ENCODE measurements at places on chromosomes 7 and 10. TPM values are rescaled to one million over a fixed set of nuclear protein-coding genes. Genes with fewer than 3 reads are reported as not detected.

- DNase-seq = peak; percentile 60
Observed at GRCh38 chr7:97005183-97006054, at the start of gene DLX6. Gene DLX6 (plus strand): TSS chr7:97005553. CDS start chr7:97005978, 425 bp downstream.

The MYO1G gene
- not detected for total RNA-seq

DNA sequence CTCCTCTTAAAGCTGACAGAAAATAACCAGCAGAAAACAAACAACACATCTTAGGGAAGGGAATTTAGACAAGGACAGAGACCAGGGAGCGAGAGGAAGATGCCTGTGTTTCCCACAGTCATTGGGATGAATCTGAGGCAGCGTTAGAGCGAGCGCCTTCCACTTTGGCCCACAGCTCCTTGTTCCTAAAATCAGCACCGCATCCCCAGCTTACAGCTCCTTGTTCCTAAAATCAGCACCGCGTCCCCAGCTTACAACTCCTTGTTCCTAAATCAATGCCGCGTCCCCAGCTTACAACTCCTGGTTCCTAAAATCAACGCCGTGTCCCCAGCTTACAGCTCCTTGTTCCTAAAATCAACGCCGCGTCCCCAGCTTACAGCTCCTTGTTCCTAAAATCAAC is 593.3 kb downstream of the PTPRN2 start:
- no peak for DNase-seq

The KLF14 gene
- not detected for total RNA-seq

- no peak for DNase-seq
Observed at GRCh38 chr7:69147631-69148030, 450.6 kb upstream of the AUTS2 start.

DNA sequence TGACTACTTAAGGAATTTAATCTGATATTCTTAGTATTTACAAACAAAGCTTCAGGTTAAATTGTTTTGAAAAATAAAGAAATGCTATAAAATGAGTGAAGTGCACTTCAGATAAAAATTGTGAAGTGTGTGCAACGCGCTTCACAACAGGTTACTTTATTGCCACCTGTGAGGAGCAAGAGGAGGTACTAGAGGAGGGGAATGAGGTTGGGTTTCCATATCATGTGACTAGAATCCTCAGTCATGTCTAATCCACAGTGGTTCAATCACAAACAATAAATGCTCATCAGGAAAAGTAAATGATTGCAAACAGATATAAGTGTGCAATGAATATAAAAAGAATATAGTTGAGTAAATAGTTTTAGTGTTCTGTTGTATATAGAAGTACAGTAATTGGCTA is 34.5 kb upstream of the CD36 start:
- no peak for DNase-seq

The TUBAL3 gene
- 1.6 TPM for total RNA-seq

- no peak for DNase-seq
Observed at GRCh38 chr10:1406132-1406966, 331.0 kb downstream of the ADARB2 start.

DNA sequence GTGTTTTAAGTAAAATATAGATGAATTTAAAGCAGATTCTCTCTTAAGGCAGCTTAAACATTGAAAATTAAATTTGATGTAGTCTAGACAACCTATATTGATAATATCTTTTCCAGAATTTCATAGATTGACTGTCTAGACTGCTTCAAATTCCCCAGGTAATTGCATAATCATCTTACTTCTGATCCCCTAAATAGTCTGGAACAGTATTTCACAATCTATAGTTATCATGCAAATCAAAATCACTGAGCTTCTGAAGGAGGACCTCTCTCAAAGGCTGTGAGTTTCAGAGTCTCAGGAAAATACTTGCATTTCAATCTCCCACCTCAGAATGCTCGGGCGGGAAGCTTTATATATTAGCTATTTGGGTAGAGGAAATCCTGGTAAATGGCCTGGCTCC is 87.3 kb downstream of the SEMA3A start:
- no peak for DNase-seq

DNA sequence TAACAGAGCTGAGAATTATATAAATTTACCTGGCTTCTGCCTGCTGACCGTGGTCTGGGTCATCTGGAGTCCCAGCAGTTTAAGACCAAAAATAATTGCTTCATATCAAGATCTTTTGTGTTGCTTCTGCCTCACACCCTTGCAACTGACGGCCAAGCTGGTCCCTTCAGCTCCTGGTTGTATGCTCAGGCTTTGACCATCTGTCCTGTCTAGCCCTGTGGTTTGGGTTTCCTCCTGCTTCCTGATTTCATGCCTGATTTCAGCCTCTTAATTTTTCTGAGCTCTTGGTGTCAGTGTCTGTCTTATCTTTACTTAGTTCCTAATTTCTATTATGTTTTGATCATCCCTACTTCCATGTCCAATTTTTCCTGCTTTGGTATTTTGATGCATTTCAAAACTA is 87.9 kb upstream of the PLXDC2 start:
- no peak for DNase-seq

DNA sequence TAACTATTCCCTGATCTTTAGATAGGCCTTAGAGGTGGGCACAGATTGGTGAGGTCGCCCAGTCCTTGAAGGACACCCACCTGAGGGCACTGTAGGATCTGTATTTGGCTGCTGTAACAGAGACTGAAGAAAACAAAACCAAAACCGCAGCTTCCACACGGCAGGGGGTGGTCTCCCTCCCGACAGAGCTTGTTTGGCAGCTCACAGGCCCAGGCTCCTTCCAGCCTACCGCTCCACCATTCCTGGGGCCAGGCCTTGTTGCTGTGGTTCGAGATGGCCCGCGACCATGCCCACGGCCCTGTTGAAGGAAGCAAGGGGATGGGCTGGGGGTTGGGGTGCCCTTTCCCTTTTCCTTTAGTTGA is 30.4 kb downstream of the ZNF783 start:
- DNase-seq = no peak

DNA sequence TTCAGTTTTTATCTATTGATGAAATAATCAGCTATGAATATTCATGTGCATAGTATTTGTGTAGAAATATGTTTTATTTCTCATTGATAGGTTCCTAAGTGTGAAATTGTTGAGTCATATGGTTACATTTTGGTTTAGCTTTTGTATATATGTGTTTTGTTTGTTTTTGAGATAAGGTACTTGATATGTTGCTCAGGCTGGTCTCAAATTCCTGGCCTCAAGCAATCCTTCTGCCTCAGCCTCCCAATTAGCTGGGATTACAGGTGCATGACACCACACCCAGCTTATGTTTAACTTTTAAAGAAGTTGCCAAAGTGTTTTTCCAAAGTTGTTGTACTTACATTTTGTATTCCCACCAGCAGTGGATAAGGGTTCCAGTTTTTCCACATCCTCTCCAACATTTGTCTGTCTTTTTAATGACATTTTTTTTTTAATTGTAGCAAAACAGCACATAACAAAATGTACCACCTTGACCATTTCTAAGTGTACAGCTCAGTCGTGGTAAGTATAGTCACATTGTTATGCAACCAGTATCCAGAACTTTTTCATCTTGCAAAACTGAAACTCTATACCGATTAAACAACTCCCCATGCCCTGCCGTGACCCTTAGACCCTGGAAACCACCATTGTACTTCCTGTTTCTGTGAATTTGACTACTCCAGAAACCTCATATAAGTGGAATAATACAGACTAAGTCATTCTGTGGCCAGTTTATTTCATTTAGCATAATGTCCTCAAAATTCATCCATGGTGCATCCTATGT is 12.6 kb upstream of the UBE2D1 start:
- no peak for DNase-seq

The PRRT4 gene
- total RNA-seq = 0.38 TPM

GRCh38 chr7:157576415-157576814 is 239.6 kb downstream of the DNAJB6 start:
- DNase-seq = no peak

DNA sequence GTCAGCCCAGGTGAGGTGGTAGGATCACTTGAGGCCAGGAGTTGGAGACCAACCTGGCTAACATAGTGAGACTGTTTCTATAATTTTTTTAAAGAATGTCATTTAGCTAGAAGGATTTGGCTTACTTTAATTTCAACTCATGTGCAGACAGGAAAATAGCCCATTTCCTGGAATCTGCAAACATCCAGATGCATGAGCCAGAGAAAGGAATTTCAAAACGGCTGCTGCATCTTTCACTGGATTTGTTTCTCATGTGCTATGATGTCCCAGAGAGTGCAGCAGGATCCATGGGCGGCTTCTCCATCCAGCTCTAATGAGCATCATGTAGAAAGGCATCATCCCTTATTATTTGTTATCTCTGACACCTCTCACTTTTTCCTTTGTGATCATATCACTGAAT is 149.3 kb downstream of the GALNT17 start:
- DNase-seq = no peak

DNA sequence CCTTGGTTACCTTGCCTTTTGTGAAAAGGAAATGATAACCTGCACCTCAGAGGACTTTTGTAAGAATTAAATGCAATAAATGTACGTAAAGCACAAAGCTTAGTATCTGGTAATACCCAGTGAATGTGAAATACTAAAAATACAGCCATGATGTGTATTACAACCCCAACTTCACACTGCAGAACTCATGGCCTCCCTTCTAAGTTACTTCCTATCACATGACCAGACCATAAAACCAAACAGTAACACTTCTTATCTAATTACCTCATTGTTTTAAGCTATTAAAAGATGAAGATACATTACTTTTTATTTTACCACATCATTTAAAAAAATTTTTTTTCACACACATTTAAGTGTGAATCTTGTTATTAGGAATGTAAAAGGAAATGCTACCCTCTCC is 29.0 kb downstream of the VPS41 start:
- DNase-seq = no peak

The TMEM178B gene
- total RNA-seq = 10.9 TPM

GRCh38 chr10:24690961-24691512 is 32.6 kb downstream of the ARHGAP21 start:
- no peak for DNase-seq

The MACROH2A2 gene
- total RNA-seq = 28.0 TPM

The SFRP4 gene
- total RNA-seq = 0.09 TPM

The IFIT1B gene
- total RNA-seq = not detected

DNA sequence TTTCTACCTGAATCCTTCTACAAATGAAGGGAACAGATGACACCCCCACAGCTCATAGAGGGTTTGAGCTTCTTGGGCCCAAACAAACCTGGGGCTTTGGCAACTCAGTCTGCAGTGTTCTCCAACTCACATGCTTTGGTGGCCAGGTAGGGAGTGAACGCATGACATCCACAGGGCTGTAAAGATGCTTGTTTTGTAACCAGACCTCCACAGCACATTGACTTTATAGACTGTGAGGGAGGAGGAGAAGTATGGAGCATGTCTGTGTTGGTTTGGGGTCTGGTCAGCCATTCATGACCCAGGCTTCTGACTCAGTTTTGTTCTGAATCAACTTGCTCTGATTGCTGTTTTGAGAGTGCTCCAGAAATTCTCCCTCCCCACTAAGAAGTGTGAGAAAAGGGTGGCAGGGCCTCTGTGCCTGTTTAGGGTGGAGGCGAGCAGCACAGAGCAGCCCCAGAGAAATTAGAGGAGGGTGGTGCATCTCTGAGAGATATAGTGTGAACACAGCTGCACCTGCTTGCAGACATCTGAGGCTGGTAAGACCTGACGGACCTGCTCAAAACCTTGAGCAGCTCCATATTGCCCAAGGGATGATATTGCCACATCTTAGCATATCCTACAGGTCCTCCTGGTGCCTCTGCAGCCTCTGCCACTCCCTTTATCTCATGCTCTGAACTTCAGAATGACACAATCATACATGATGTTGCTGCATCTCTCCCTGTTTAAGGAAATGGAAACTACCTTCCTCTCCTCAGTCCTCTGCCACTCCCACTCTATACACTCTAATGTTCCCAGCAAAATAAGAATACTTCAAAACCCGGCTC is 287.7 kb downstream of the ABCA13 start:
- DNase-seq = no peak

The AKR1C8 gene
- 0.10 TPM for total RNA-seq

- no peak for DNase-seq
Observed at GRCh38 chr7:18497082-18497481, 1.5 kb downstream of the HDAC9 start.

DNA sequence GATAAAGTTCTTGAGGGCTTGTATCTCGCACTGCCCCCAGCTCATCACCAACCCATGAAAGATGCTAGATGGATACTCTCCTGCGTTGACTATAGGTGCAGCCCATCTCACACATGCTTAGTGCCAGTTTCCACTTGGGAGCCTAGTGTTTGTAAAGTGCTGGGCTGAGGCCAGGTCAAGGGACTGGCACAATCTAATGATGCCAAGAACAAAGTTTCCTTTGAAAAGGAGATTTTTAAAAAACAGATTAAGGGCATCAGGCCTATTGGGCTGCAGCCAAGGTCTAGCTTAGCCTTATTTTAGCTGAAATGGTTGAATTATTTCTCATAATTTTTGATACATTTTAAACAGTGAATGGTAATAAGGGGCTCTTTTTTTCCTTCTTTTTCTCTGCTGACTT is 259.0 kb downstream of the ADRA2A start:
- DNase-seq = no peak

DNA sequence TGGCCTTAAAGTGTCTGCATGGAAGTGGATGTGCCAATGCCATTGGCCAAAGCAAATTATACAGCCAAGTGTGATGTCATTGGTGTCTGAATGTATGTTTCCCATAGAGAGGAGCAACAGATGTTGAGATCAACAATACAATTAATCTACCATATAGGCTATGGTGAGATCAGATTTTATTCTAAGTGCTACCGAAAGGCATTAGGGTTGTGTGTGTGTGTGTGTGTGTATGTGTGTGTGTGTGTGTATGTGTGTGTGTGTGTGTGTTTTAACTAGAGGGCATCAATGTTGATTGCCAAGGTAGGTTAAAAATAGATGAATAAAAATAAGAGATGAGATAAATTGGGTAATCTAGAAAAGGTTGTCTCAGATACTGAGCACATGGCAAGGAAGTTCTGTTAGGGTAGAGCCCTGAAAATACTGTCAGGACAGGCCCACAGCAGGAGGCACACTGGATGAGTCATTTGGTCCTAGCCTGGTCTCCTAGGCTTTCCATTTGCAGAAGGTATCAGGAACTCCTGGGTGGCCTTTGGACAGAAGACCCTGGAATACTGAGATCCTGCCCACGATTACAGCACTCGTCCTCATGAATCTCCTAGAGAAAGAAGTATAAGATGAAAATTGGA is 446.0 kb upstream of the PODXL start:
- DNase-seq = no peak

The CROT gene
- total RNA-seq = 10.9 TPM

- no peak for DNase-seq
Observed at GRCh38 chr7:11507929-11508328, 324.1 kb downstream of the THSD7A start.

The IRF5 gene
- 6.5 TPM for total RNA-seq

The PCBD1 gene
- total RNA-seq = 122 TPM

The ZNF365 gene
- total RNA-seq = 4.2 TPM
